Activated CD4-positive, alpha-beta memory T cell treated with anti-CD3 and anti-CD28 coated beads for 36 hours (primary cell): ENCODE measurements at places on chromosomes 7 and 10. TPM values are rescaled to one million over a fixed set of nuclear protein-coding genes. Genes with fewer than 3 reads are reported as not detected.

DNA sequence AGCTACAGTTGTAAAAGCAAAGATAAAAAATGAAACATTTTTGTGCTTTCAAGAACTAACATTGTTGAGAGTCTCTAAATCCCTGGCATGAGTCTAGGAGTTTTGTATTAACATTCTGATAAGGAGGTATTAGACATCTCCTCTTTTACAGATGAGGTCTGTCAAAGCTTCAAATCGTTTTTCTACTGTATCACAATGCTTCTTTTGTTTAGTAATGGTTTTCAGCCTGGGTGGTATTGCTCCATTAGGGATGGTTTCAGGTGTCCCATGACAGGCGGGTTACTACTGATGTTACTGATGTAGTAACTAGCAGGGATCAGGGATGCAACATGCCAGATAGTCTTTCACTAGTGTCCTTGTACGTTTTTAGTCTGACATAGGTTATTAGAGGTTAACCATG is 27.4 kb downstream of the STAM start:
- no peak for DNase-seq

The HECW1 gene
- not detected for total RNA-seq

- DNase-seq: no peak
Observed at GRCh38 chr7:156578978-156579430, 61.6 kb upstream of the RNF32 start.

The ACBD7 gene
- total RNA-seq: 1.9 TPM

DNA sequence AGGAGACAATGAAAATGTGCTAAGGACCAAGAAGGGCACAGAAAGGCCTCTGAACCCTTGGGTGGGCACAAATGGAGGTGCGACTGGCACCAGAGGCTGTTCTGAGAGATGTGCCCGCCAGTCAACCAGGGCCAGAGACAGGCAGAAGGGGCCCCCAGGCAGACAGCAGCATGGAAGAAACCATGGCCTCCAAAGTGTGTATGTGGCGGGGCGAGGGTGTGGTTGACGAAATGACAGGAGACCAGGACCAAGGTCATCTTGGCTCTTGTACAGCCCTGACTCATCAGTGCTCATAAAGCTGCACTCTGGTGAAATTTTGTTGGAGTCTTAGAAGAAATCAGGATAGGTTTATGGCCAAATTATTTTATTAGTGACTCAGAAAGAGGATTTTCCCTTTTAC is 4.0 kb upstream of the MRPS24 start:
- no peak for DNase-seq

- peak; percentile 41 for DNase-seq
Observed at GRCh38 chr10:102596506-102596971, 47.7 kb upstream of the TRIM8 start.

The UFSP1 gene
- 2.0 TPM for total RNA-seq

DNA sequence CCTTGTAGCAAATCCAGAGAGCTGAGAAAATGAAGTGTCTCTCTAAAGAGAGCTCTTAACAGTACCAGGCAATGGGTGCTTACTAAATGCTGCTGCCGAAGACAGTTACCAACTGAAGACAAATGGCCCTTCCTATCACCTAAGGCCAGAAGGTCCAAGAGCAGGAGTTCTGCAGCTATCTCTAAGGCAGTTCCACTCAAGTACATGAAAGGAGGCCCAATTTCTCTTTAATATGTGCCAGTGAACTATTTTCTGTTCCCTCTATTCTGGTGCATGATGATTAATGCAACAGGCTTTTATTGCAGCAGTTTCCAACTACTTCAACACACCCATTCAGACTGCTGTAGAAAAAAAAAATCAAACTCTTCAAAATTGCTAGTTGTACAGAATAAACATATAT is 122.5 kb downstream of the SLC25A13 start:
- no peak for DNase-seq

The ACTL6B gene
- total RNA-seq: not detected

DNA sequence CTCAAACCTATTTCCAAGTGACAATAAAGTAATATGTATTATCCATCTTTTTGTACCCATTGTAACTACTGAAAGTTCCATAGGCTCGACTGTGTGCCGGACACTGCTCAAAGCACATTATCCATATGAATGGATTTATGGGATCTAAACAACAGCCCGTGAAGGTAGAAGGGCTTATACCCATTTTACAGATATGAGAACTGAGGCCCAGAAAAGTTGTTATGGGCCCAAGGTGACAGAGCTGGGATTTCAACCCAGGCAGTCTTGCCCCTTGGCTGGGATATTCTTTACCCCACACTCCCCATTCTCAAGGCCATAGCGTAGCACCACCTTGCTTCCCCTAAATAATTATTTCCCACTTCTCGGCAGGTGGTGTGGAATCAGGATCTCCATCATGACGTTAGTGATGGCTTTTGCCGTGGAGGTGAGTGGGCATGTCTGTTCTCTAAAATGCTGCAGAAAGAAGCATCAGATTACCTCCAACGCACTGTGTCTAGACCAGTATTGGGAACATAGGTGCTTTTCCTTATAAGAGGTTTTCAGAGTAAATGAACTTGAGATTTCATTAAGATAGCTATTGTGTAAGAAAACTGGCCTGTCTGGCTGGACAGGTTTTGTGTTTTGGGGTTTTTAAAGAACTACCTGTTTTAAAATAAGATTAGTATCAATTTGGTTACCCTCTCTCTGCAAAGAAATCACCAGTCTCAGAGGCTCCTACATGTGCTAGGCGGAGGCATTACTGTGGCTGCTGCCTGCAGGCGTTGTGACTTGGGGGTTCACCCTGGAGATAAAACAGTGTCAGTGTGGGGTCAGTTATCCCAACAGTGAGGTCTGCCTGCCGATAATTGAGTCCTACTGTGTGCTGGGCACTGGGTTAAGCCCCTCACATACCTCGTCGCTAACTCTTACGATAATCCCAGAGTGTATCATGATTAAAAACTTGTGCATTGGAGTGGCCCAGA is 85.1 kb upstream of the SDK1 start:
- DNase-seq: no peak

- peak; percentile 78 for DNase-seq
Observed at GRCh38 chr10:6918305-6918704, 338.2 kb upstream of the PRKCQ start.

The OPN1SW gene
- total RNA-seq: not detected

The PPP2R2D gene
- total RNA-seq: 32.3 TPM

The METTL27 gene
- 2.3 TPM for total RNA-seq

DNA sequence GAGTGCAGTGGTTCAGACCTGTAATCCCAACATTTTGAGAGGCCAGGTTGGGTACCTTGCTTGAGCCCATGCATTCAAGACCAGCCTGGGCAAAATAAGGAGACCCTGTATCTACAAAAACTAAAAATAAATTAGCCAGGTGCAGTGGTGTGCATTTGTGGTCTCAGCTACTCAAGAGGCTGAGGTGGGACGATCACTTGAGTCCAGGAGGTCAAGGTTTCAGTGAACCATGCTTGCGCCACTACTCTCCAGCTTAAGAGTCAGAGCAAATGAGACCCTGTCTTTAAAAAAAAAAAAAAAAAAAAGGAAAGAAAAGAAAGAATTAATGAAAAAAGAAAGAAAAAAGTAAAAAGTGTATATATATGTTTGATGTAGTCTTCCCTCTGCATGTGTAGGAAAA is 24.7 kb downstream of the MICU1 start:
- DNase-seq: no peak

DNA sequence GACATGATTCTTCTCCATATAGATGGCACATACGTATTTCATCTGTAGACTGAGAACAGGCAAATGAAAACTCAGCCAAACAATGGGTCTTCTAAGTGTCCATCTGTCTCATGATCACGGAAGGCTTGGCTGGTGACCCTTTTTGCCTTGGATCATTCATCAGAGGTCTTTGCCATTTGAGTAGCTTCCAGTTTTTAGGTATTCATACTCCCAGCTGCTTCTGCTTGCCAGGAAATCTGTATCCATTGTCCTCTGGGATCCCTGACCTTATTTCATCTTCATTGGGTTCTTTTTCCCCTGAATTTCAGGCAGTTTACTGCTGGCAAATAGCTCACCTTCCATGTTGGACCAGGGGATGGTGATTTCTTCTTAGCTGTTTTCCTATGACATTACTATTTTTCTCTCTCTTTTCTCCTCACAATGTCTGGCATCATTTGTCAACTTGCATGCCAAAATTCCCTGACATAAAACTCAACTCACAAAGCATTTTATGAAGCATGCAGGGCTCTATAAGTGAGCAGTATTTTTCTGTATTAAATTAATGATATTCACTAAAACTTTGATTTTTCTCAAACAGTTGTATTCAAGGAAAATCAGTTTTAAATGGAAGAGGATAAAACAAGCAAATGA is 241.2 kb downstream of the DNAJB9 start:
- no peak for DNase-seq

The AKR1C1 gene
- total RNA-seq: 0.22 TPM

DNA sequence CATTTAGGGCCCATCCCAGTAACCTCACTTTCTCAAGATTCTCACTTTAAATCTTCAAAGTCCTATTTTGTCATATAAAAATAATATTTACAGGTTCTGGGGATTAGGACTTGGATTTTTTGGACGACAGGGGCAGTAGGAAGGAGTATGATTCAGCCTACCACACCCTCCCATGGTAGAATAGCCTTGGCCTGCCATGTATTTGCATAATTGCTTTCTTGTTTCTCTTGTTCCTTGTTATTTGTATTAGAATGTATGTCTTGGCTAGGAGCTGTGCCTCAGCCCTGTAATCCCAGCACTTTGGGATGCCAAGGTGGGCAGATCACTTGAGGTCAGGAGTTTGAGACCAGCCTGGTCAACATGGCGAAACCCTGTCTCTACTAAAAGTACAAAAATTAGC is 92.5 kb downstream of the ELAPOR2 start:
- no peak for DNase-seq

DNA sequence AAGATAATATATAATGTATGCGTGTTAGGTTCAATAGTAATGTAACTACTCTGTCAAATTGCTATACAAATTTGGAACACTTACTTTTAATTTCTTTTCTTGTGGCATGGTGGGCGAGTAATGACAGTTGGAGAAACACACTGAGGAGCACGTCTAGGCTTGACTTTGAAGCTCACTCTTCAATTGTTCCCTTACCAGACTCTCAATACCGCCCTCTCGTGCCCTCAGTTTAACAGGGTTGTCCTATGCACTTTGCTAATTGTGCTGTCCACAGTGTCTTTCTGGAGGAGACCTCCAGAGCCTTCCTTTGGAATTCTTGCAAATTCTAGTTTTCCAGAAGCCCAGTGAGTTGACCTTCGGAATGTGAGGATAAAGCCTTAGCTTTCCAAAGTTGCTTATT is 107.2 kb upstream of the RELN start:
- DNase-seq: no peak

GRCh38 chr7:55065511-55066229 is 46.9 kb downstream of the EGFR start:
- no peak for DNase-seq

The SUGCT gene
- 0.76 TPM for total RNA-seq

The NDUFA5 gene
- total RNA-seq: 57.8 TPM

DNA sequence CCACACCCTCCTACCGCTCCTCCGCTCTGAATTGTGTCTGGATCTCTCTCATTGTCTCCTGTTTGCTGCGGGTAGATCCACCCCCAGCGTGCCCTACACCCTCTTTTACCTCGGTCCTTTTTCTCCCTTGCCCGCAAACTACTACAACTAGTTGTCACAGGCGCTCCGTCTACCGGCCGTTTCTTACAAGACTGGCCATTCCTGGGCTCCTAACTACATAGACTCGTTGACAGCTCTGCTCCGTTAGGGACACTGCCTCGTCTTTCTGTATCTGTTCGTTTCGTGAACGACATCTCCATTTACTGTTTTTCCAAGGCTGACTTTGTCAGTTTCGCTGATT is 786 bp downstream of the TAF3 start:
- peak; percentile 58 for DNase-seq

GRCh38 chr10:1036341-1036791 is 10.7 kb upstream of the IDI2 start:
- DNase-seq: peak; percentile 75

DNA sequence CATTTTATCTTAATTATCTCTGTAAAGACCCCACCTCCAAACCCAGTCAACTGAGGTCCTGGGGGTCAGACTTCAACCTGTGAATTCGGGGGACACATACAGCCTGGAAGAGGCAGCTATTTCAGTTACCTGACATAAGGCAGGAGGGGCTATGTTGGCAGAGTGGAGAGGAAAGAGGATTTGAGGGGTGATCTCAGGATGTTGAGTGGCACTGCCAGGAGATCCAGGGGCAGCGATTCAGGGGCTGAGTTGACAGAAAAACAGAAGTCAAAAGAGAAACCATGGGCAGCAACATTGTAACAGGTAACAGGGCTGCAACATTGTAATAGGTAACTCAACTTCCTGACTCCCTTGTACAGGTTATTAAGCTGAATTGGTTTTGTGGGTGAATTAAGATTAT is 162.6 kb downstream of the ADARB2 start:
- no peak for DNase-seq

The SUFU gene
- total RNA-seq: 8.2 TPM

The DENND2A gene
- total RNA-seq: not detected

The CDNF gene
- 1.6 TPM for total RNA-seq

The UPK3BL2 gene
- 5.8 TPM for total RNA-seq

DNA sequence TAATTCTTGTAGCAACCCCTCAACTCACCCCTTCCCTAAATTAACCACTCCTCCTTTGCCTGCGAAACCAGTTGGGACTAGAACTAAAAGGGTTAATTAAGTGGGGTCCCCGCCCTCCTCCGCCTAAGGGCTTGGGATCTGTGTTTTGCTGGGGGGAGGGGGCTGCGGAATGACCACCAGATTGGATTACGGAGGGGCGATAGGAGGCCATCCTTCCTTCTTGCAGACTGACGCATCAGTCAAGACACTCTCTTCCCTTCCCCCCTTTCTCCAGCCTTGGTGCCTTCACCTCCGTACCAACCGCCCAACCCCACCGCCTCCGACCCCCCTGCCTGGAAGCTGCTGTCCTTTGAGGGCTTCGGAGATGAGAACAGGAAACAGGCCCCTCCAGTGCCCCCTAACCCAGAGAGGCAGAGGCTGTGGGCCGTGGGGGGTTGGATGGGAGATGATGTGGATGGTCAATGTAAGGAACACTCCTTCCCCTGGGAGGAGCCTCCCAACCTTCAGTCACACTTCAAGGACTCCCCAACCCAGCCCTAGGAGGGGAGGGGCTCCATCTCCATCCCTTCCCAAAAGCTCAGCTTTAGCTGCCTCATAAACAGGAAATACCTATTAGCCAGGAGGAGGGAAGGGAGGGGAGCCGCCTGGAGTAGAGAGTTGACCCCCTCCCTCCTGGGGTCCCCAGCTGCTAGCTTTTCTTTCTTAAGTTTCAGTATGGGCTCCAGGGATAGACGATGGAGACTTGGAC is 997 bp upstream of the LDB1 start:
- DNase-seq: peak; percentile 27
